ENCODE measurements at places on chromosomes 12 and 14.

DNA sequence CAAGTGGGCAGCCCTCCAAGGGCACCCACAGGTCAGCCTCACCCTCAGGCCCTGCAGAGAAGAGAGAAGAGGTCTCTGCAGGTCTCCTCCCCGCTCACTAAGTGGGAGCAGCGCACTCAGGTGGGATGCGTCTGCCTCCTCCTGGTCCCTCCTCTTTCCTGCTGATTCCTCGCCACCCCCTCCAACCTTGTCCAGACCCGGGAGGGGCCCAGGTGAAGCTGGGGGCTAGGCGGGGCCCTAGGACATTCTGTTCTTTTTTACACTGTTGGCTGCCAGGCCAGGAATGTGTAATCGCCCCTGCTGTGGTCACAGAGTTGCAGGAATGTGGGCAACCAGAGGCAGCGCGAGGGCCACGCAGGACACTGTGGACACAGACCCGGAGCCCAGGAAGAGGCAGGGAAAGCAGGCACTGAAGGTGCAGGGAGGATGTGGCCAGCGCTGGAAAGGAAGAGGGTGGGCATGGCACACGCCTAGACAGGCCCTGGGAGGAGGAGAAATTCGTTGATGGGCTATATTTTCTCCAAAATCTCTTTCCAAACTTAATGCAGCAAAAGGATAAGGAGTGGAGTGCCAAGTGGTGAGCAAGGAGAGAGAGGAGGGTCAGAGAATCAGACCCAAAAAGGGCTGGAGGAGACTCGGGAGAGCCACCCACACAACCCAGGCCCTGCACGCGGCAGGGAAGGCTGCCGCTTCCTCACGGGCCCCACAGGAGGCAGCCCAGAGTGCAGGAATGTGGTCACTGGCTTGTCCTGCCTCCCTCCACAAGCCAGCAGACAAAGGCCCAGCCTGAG is 911 bp upstream of the SCNN1A start:
- no peak for DNase-seq

GRCh38 chr14:84751745-84752144 is 778.2 kb upstream of the FLRT2 start:
- no peak for DNase-seq

DNA sequence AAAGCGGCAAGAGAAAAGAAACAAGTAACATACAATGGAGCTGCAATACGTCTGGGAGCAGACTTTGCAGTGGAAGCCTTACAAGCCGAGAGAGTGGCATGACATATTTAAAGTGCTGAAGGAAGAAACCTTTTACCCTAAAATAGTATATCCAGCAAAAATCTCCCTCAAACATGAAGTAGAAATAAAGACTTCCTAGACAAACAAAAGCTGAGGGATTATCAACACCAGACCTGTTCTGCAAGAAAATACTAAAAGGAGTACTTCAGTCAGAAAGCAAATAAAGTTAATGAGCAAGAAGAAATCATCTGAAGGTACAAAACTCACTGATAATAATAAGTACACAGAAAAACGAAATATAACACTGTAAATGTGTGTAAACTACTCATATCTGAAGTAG is 77.5 kb upstream of the ABCD2 start:
- no peak for DNase-seq

DNA sequence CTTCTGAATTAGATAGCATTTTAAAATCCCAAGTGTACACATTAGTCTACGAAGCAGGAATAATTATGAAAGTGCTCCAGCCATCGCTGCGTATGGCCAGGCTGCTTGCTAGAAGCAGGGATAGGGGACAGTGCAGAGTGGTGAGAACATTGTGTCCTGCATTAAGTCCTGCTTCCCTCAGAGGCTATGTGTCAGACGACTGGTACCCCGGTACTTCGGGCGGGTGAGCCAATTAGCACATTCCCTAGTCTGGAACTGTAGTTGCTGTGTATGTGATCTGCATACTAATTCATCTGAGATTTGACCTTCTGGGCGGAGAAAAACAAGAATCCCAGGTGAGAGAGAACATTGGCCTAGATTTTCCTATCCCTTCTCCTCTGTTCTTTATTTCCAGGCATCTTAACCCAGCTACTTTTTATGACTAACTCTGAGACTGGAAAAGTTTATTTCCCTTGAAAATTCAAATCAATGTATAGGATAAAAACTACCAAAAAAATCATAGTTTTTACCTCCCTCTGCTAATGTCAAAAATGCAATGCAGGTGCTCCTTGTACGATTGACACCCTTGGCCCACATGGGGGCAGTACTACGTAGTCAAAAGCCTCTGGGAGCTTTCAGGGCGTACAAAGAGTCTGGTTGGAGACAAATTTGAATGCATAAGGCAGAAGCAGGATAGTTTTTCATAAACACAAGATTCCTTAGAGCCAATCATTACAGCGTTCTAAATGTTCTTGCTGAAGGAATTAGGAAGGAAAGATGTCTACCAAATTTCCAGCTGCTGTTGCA is 764.3 kb downstream of the NOVA1 start:
- no peak for DNase-seq

- no peak for DNase-seq
These were observed 74.6 kb downstream of the SNAPC1 start for GRCh38 chr14:61836807-61837206.

All from mesenteric fat pad (tissue), 1 donor.